ENCODE measurements at places on chromosomes 6 and 20.

- DNase-seq, result no peak
Measured at GRCh38 chr20:51265361-51265760, 242.5 kb upstream of the KCNG1 start.

DNA sequence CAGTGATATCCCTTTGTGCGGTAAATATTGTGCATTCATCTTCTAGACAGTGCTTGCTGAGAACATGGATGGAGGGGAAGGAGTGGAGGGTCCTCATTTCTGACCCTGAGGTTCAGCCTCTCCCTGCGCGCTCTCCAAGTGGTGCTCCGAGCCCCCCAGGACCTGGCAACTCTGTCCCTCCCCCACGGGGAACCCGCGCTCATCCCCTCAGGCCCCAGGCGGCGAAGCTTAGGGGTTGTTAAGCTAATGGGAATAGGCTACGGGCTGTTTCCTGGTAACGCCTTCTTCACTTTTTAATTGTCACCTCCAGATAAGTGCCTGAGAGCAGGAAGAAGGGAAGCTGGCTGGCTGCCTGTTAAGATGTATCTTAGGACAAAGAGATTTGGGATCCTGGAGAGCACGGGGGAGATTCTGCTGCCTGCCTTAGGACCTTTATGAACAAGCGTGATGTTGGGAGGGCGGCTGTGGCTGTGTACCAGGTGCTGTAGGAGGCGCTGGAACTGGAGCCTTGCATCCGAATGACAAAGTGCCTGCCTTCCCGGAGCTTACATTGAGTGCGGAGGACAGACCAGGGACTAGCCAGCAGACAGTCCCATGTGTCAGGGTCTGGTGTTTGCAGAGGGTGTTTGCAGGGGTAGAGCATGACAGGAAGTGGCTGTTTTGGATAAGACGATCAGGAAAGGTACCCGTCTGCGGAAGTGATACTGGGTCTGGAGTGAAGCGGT, 11.7 kb downstream of the TSHZ2 start:
- DNase-seq, result no peak

DNA sequence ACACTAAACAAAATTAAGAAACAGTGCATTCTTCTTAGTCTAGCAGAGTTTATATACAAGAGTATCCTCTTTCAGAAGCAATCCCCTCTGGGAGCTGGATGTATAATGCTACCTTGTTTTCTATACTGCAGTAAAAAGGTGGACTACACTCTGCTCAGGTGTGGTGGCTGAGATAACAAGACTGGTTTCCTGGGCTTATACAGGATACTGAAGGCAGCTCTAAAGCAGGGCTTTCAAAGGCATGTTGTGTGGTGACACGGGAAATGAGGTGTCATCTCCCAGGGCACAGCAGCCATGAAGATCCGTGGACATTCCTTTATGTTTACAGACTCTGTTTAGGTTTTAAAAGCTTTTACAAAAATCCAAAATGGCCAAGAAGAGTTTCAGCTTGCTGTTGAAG, 136.7 kb downstream of the MAP3K4 start:
- DNase-seq, result no peak

- no peak for DNase-seq
Measured at GRCh38 chr6:139960671-139961070, 586.2 kb upstream of the CITED2 start.

- no peak for DNase-seq
Measured at GRCh38 chr6:79157961-79158644, 76.4 kb downstream of the HMGN3 start.

- DNase-seq, result no peak
Measured at GRCh38 chr6:169556758-169557548, 144.9 kb downstream of the WDR27 start.

GRCh38 chr6:46909371-46909770, 12.4 kb downstream of the ADGRF5 start:
- DNase-seq, result no peak

- DNase-seq, result no peak
Measured at GRCh38 chr20:53557130-53557529, 36.5 kb downstream of the ZNF217 start.

GRCh38 chr6:52538901-52539354, 37.9 kb downstream of the TRAM2 start:
- no peak for DNase-seq

DNA sequence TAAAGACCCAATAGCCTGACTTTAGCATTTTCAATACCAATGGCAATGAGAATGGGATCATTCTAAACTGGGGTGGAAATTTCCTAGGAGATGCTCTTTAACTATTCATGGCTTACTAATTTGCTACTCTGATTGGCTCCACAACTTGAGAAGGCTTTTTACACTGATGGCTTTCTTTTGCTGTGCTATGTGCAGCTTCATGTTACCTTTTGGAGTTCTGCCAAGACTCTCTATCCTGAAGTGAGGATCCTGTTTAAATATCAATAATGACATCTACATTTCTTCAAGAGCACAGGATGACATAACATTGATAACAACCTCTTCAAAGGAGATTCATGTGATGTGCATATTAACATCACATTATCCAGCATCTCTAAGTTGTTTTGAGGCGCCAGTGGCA, 43.4 kb upstream of the SIRPG start:
- DNase-seq, result peak; percentile 40

GRCh38 chr6:63263444-63263843, 52.2 kb downstream of the FKBP1C start:
- no peak for DNase-seq

DNA sequence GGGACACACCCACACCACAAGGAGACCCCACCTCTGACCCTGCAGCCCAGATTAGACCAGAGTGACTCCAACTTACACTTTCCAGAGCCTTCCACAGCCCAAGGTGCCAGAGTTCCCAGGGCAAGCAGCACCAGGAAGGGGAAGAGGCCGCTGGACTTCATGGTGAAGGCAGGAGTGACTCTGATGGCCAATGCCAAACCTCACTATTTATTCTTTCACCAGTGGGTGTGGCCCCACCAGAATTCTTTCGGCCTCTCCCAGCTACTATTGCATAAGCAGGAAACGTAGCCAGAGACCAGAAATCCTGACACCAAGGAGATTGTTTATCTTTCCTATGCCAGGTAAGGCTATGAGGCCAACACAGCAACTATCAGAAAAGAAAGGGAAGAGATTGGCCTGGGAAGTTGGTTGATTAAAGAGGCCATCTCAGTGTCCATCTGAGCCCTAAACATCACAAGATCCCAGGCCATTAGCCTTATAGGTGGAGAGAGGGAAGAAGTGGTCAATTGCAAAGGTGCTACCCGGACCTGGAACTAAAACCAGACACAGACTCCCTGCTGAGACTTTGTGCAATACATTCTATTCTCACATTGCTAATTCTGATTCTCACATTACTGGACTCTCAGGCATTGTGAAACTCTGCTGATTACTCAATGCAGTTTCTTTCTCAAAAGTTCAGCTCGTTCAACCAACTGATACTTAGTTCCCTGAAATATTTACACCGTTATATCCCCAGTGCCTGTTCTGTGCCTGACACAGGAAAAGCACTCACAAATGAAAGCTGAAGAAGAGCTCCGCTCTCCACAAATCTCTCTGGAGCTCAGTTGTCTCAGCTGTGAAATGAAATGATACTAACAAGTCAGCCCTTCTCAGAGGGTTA, at the start of gene SLPI:
Gene SLPI (minus strand): TSS at position 182 of the 880 bp plus-strand sequence. CDS start 21 bp downstream, at position 161.
- peak; percentile 62 for DNase-seq

DNA sequence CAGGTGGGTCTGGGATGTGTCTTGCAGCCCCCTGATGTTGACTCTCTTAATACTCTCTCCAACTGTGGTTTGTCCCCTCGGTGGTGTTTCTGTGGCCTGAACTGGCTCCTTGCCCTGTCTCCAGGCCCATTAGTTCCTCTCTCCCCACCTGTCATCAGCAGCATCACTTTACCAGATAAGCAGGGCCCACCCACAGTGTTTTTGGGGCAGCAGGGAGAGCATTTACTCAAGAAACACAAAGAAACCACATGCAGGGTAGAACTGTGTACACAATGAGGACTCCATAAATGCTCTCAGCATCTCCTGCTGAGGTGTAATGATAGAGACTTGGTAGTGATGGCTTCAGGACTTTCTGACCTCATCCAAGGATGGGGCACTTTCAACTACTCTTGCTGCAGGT, 20.2 kb upstream of the MRPS18A start:
- DNase-seq, result no peak

DNA sequence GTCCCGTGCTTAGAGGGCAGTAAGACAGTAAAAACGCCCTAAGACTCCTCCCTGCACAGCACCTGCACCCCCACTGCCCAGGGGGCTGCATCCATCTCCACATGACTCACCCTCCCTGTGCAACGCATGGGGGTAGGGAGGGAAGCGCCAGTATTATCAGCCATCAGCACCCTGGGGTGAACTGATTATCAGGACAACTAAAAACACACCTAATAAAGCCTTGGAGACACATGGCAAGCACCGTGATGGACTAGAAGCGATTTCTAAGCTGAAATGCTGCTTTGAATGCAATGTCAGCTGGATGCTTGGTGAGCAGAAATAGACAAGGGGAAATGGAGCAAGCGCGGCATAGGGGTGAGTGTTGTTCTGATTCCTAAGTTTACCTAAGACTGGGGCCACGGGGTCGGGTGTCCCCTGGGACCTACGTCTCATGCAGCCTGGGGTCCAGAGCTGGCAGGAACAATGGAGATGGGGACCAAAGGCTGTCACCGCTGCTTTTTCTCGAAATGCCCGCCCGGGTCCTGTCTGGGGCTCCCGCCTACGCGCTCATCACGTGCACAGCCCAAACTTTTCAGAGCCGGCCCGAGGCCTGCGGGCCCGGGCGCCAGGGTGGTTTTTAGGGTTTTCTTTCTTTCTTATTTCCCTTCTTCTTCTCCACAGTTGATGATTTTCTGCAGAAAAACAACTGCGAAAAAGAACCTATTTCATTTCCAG, 702 bp upstream of the TNFAIP3 start:
- DNase-seq, result peak; percentile 69

DNA sequence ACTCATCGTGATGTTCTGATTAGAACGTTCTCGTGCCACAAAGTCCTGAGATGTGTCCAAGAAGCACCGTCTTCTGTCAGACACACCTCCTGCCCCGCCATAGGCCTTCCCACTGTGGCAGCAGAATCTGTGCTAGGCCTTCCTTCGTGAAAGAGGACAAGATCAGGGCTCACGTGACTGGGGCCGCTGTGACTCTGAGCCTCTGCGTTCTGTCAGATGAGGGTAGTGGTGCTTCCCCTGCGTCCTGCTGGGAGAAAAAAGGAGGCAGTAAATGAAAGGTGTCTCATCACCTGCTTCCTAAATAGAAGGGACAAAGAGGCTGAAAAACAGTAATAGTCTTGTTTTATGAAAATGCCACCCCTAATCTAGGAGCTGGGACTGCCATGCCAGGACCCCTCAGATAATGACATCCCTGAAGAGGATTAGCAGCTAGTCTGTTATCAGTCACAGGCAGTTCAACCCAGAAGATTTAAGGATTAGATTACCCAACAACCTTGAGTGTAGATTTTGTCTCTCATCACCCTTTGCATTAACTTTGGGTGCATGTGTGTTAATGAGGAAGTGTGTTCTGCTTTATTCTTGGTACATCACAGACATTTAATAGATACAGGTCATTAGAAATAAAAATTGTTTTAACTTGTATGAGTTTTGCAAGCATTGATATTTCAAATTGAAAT, 4.1 kb downstream of the DNAJC5 start:
- peak; percentile 62 for DNase-seq

GRCh38 chr6:89487864-89488263, 54.9 kb downstream of the ANKRD6 start:
- no peak for DNase-seq

DNA sequence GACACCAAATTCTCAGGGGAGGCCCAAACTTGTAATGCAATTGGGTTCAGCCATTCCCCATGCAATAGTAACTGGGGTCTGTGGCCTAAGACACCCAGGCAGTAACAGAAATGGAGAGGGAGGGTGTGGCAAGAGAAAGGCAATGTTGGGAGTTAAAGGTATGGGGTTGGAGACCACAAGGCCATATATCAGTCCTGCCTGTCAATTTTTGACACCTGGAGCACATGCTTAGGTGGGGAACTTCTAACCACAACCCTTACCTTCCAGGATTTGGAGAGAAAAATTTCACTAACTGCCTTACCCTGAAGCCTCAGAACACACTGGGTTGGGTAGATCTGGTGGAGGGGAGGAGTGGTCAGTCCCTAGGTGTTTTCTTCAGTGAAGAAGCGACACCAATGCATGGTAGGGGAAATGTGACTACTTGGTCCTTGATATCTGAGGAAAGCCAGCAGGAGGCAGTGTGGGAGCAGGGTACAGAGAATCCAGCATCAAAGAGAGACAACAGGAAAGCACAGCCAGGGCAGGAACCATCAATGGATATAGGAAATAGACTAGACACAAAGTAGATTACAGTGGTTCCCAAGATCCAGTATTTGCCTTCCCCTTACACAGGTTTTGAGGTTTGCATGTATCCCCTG, 6.8 kb upstream of the USP49 start:
- peak; percentile 74 for DNase-seq

- peak; percentile 80 for DNase-seq
Measured at GRCh38 chr6:33343953-33344611, 26.5 kb upstream of the ZBTB22 start.

- DNase-seq, result no peak
Measured at GRCh38 chr6:44266347-44266746, 996 bp upstream of the NFKBIE start.

DNA sequence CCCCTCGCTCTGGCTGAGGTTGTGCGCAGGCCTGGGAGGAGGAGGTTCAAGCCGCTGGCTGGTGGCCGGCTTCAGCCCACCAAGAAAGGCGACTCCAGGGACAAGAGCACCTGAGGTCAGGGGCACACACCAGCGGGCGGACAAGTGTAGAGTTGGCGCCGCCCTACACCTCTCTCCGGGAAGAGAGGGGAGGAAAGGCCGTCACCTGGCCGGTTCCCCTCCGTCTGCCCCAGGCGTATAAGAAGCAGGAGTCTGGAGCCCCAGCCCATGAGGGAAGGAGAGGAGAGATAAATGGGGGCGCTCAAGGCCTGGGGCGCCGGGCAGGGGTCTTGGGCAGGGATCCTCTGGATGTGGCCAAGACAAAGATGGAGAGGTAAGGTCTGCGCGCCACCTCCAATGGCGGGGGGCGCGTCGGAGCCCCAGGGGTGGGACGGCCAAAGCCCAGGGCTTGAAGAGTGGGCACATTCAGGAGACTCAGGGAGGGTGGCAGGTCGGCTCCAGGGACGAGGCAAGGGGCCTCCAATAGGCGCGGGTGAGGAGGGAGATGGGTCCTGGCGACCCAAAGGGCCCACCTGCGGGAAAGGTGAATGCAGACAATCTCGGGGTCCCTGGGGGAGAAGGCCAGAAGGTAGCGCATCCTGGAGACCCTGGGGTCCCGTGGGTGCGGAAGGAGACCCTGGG, 826 bp downstream of the RIMS4 start:
- no peak for DNase-seq

DNA sequence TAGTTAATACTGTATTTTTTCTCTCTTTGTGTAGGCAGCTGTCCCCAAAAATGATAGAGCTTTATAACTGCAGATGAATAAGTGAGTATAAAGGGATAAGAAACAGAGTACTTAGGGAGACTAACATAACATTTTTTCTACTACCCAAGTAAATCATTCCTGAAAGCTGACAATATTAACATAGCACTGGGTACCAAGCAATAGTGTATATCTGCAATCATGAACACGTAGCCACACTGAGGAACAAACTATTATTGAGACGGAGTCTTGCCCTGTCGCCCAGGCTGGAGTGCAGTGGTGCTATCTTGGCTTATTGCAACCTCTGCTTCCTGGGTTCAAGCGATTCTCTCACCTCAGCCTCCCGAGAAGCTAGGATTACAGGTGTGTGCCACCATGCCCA, 105.9 kb downstream of the SESN1 start:
- DNase-seq, result no peak

GRCh38 chr6:12196326-12196936, 93.7 kb upstream of the EDN1 start:
- DNase-seq, result no peak

- DNase-seq, result no peak
Measured at GRCh38 chr20:51108638-51109363, 85.9 kb upstream of the KCNG1 start.
